ENCODE measurements at places on chromosomes 16 and 17.

DNA sequence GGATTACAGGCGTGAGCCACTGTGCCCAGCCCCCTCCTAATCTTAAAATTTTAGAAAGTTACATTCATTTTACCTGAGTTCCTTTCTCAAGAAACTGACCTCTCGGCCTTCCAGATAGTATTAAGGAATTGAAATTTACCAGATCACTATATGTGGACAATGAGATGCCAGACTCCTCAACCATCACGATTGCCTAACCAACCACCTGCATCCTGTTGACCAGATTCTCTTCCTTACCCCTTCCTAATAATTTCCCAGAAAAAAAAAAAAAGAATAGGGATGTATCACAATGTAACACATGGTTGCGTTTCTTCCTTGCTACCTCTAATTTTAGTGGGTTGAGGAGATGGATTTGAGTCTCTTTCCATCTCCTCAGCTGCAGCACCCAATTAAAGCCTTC lies 72.1 kb downstream of the BMERB1 start:
- no peak for DNase-seq

DNA sequence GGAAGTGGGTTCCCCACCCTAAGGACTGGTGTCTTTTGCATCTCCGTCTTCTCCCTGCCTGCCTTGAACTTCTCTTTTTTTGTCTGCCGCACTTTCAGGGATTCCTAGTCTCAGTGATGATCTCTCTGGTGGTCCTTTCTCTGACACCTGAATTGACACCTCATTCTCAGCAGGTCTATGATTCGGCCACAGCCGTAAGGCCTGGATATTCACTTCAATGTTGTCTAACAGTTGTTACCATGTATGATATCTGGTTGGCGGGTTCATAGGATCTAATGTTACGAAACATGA lies 25.1 kb upstream of the SLC47A1 start:
- no peak for DNase-seq

- DNase-seq = peak; percentile 91
Observed at GRCh38 chr16:16092925-16093627, 130.2 kb downstream of the ABCC6 start.

DNA sequence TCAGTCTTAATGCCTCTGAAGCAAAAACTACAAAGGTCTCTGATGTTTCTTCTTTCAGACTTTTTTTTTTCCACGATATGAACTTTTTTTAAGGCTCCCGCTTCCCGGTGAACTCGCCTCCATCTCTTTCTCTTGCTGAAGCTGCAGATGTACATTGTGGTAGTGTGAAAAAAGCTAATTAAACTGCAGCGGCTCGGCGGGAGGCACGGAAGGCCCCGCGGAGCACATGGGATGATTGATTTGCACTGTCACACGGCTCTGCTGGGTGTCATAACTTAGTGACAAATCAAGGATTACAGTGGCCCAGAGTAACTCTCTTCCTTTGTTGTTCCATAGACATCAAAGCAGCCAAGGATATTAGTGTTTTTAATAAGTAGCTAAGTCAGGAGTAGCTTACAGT lies 196.3 kb downstream of the AXIN2 start:
- DNase-seq = no peak

GRCh38 chr16:88468275-88469129 lies 15.4 kb downstream of the ZFPM1 start:
- DNase-seq = no peak

- DNase-seq = no peak
Observed at GRCh38 chr17:74130841-74131240, 72.6 kb upstream of the RPL38 start.

GRCh38 chr16:68993456-68993855 lies 112.0 kb upstream of the HAS3 start:
- no peak for DNase-seq

DNA sequence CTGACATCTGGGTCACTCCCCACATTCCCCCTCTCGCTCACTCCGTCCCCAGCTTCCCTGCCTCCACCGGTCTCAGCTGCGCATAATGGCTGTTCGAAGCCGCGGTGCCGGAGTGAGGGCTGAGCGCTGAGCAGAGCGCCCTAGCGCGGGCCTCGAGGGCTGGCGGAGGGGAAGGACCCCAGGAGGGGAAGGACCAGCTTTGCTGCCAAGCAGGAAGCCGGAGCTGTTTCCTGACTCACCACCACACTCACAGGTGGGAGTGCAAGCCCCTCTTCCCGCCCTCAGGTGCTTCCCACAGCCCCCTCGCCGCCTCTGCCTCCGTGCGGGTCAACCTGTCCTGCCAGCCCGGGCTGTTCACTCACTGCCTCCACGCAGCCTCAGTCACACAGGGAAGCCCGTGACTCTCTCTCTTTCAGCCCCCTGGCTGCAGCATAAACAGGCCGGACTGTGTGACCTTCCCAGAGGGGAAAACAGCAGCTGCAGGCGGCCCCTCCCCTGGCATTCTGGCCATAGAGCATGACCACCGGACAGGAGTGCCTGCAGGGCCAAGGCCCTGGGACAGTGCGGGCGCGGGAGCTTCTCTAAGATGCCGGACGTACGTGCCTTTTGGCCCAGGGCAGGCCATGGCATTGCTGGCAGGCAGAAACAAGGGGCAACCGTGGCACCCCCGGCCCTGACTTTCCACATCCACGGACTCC lies 23.7 kb downstream of the SLC43A2 start:
- DNase-seq = peak; percentile 29

- DNase-seq = no peak
Observed at GRCh38 chr17:41617136-41617535, 4.6 kb upstream of the KRT16 start.

DNA sequence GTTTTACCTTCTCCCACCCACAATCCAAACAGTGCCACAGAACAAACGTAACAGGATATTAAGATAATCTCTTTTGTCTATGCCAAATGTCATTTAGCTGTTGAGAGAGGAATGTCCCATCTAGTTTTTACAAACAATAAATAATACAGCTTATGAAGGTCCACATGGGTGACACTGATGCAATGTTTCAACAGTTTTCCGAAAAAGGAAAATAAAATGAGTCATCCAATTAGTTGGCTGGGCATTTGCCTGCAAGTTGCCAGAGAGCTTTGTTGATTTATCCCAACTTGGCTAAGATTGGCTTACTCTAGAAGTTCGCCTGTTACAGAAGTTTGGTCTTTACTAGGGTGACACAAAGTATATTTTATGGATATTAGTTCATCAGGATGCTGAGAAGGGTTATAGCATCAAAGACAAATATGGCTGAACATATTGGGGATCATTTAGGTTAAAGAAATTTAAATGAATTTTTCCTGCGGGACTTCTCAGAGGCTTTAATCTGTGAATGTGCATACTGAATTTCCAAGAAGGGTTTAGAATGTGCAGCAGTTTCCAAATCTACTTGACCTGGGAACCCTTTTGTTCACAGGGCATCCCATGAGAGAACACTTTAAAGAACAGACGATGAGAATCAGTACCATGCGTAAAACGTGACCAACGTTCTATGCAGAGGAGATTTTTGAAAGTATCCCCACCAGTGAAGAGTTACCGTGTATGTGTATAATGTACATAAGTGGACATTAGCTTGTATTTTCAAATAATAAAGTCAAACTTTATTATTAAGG lies 73.1 kb downstream of the CDH13 start:
- DNase-seq = peak; percentile 41

DNA sequence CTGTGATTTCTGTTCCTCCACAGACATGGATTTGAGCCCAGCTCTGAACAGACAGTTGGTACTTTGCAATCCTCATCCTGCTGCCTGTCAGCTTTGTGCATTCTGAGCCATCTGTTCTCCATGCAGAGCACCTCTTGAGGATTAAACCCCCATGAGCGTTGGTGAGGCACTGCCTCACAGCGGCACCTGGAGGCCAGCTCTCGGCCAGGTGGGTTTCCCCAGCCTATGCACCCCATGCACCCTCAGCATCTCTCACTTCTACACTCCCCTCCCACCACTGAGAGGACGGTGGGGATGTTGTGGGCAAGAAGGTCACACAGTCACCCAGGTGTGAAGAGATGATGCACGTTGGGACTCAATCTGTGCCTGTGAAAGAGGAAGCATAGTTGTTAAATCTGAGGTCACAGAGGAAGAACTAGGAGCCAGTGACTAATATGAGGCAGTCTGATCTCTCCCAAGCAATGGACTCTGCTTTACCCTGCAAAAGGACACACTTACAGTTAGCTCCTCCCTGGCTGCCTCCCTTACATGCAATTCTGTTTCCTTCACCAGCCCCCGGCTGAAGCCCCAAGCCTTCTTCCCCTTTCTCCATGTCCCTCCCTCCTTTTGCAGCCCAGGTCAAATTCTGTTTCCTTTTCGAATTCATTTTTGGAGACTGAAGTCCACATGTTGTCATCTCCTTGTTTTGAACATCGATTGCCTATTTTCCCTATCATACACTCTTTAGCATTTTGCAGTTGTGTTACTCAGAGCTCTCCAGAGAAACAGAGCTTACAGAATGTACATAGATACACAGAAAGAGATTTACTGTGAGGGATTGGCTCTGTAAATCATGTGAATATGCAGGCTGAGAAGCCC lies 58.5 kb downstream of the HS3ST3B1 start:
- no peak for DNase-seq

DNA sequence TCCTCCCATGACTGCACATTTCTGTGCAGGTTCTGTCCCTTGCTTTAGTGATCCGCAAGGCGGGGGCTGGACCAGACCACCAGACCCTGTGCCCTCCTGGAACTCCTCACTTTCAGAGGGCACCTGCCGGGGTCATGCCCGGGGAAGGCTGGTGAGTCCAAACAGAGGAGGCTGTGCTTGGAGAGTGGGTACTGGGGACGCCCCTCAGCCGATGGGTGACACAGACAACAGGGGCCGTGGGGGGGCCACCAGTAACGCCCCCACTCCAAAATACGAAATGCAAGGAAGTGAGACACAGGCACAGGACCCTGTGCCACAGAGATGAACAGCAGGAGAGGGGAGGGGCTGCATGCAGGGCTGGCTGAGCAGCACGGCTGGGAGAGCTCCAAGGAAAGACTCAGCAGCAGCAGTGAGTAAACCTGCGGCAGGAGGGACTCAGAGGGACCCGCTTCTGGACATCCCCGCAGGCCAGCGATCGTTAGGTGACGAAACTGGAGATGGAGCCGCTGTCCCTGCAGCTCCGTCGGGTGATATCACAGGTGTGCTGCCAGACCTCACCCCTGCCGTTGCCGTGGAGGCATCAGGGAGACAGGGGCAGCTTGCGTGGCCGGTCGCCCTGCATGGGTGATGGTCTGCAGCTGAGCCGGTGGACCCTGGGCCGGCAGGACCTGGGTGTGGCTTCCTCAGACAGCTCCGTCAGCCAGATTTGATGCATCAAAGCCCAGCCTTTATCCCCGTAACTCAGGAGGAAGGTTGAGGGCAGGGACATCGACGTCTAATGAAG lies 71.2 kb upstream of the GNG13 start:
- DNase-seq = no peak

GRCh38 chr17:33024688-33025486 lies 33.2 kb downstream of the SPACA3 start:
- DNase-seq = no peak

DNA sequence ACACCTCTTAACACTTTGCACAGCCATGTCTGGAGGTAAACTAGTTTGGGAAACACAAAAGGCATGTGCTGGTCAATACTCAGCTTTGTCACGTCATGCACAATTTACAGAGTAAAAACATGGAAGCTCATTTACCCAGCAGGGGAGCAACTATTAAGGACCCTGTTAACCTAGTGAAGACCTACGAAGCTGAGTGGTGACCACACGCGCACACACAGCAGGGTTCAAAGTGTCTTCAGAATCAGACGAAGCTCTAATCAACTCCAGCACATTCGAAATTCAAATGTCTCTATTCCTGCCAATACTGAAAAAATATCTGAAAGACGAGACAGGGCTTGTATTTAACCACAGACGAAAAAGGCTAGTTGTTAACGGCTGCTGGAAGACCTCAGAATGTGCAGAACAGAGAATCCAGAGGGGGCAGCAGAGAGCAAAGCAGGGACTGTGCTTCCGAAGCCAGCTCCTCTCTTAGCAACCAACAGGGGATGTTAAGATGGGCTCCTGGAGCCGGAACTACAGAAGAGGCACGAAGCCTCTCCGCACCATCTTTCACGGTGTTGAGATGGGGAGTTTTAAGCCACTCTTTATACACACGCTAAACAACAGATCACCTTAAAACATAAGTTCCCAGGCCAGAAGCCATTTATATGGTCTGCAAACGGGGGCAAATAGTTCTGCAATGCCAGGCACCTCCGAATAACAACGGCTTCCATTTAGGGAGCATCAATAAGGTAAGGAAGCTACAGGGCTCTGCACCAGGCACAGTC lies 45.7 kb downstream of the CMTM4 start:
- DNase-seq = peak; percentile 76

DNA sequence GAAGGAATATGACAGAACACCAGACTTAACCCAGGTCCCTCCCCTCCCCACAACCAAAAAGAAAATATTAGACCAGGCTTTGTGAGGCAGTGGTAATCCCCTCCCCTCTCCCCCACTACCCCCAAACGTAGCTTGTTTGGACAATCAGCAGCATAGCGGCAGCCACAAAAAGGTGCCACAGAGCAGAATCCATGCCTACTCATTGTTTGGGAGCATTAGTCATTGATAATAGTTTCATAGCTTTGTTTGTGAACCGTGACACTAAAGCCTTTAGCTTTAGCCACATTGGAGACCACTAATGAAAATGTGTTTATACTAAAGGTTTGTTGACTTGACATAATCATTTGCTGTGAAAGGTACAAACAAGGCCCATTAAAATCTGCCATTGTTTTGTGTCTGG lies 65.1 kb downstream of the NUP93 start:
- no peak for DNase-seq
